Activated T-helper 1 cell treated with anti-CD3 and anti-CD28 coated beads, Interleukin-12 subunit alpha, Interleukin-12 subunit beta, Interleukin-2, Interleukin-4 antibody, amounts not matched to agents 30 ng/mL and 10 ng/mL and 1 ng/mL, durations not matched to agents 14 hours and 24 hours and 36 hours (primary cell): ENCODE measurements at places on chromosomes 5 and 9.

GRCh38 chr9:103514767-103515166 lies 519.6 kb downstream of the CYLC2 start:
- no peak overlapping the region for H3K4me3 ChIP-seq
- no peaks in the 10 kb centered on the region for H3K36me3 ChIP-seq
- no peaks in the 10 kb centered on the region for H3K27me3 ChIP-seq
- no peaks in the 10 kb centered on the region for H3K4me1 ChIP-seq
- no peak overlapping the region for H3K27ac ChIP-seq

DNA sequence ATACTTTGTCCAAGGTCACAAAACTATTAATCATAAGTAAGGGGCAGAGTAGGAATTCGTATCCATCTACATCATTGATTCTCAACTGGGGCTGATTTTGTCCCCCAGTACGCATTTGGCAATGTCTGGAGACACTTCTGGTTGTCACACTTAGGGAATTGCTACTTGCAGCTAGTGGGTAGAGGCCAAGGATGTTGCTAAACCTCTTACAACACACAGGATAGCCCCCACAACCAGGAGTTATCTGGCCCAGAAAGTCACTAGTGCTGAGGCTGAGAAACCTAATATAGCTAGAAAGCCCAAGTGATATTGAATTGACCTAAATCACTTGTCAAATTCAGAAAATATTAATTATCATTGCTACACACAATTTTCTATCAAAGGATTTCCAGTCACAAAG lies 120.4 kb upstream of the ABCA1 start:
- H3K27ac ChIP-seq, result no peak overlapping the region
- H3K4me3 ChIP-seq, result no peak overlapping the region
- H3K36me3 ChIP-seq, result peaks cover 1% of the 10 kb centered on the region
- H3K27me3 ChIP-seq, result peaks cover 5% of the 10 kb centered on the region
- H3K4me1 ChIP-seq, result peaks cover 16% of the 10 kb centered on the region

GRCh38 chr5:166166071-166166470 lies 2125.4 kb upstream of the WWC1 start:
- no peak overlapping the region for H3K4me3 ChIP-seq
- no peak overlapping the region for H3K27ac ChIP-seq
- H3K36me3 ChIP-seq, result no peaks in the 10 kb centered on the region
- H3K4me1 ChIP-seq, result no peaks in the 10 kb centered on the region
- DNase-seq, result no peak
- no peaks in the 10 kb centered on the region for H3K27me3 ChIP-seq

GRCh38 chr5:17169507-17169906 lies 47.9 kb upstream of the BASP1 start:
- no peak for DNase-seq
- no peak overlapping the region for H3K4me3 ChIP-seq
- H3K27me3 ChIP-seq, result no peaks in the 10 kb centered on the region
- no peak overlapping the region for H3K27ac ChIP-seq

DNA sequence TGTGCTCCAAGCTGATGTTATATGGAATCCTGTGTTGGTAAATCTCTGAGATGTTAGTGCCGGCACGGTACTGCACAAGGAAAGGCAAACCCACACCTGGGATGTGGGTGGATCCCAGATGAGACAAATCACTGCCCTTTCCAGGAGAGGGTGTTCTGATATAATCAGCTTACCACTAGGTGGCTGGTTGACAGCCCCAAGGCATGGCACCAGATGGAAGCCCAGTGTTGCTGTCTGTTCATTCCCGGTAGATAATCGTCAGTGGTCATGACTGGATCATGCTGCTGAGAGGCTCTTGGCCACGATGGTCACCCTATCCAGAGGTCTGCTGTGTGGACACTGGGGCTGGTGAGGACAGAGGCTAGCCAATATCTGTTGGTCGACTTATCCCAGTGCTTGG lies 184.0 kb downstream of the CACNA1B start:
- H3K27ac ChIP-seq, result no peak overlapping the region
- no peaks in the 10 kb centered on the region for H3K4me1 ChIP-seq
- H3K4me3 ChIP-seq, result no peak overlapping the region
- DNase-seq, result no peak
